ENCODE measurements at places on chromosomes 5 and 9.

DNA sequence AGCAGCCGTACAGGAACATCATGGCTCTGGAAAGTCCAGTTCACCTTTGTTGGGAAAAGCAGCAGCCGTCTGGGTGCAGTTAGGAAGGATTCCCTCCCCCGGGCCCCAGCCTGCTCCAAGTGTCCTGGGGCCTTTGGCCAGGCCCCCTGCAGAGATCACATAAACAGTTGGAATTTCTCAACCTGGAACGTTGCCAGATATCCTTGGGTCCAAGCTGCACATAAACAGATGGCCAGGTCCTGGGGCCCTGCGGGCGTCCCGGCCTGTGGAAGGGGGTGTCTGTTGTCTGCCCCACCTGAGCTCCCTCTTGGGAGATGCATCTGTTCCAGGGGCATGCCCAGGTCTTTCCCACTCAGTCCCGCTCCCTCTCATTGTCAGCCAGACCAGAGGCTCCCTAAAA is 92.7 kb downstream of the COL5A1 start:
- DNase-seq = no peak

GRCh38 chr5:171121638-171122037 is 187.4 kb upstream of the TLX3 start:
- DNase-seq = no peak

DNA sequence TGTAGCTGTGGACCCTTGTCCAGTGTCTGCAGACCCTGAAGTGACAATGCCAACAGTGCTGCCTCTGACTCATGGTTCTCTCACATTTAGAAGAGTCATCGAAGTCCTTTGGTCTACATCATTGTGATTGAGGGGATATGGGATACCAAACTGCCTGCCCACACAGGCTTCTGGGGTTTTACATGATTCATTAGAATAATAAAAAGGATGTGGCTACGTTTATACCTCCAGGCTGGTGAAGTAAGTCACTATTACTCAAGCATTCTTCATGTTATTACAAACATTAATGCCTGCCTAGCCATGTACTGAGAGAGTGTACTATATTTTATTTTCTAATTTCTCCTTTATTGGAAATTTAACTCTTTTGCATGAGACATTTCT is 365.7 kb downstream of the SPATA31D1 start:
- DNase-seq = no peak

GRCh38 chr9:136023410-136024225 is 62.4 kb upstream of the UBAC1 start:
- no peak for DNase-seq

- DNase-seq = no peak
Measured at GRCh38 chr5:95821110-95822021, 1.2 kb downstream of the GLRX start.

- DNase-seq = no peak
Measured at GRCh38 chr5:167709625-167710024, 581.8 kb upstream of the WWC1 start.

GRCh38 chr5:75053304-75054133 is 1.2 kb upstream of the GCNT4 start:
- DNase-seq = no peak

DNA sequence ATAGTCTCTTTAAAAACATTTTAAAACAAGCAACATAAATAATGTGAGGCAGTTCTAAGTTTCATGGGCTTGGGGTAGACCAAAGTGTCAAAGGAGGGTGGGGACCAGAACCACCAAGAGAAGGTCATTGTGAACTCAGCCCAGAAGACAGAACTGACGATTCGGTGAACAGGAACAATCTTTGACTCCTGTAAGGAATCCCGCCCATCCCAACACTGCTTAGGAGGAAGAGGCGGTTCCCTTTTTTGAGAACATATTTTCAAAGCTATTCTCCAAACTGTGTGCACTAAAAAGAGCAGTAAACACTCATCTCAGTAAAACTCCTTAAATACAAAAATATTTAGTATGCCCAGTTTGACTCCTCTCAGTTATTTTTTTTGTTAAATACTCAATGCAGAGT is 176.5 kb upstream of the TLE4 start:
- DNase-seq = no peak

DNA sequence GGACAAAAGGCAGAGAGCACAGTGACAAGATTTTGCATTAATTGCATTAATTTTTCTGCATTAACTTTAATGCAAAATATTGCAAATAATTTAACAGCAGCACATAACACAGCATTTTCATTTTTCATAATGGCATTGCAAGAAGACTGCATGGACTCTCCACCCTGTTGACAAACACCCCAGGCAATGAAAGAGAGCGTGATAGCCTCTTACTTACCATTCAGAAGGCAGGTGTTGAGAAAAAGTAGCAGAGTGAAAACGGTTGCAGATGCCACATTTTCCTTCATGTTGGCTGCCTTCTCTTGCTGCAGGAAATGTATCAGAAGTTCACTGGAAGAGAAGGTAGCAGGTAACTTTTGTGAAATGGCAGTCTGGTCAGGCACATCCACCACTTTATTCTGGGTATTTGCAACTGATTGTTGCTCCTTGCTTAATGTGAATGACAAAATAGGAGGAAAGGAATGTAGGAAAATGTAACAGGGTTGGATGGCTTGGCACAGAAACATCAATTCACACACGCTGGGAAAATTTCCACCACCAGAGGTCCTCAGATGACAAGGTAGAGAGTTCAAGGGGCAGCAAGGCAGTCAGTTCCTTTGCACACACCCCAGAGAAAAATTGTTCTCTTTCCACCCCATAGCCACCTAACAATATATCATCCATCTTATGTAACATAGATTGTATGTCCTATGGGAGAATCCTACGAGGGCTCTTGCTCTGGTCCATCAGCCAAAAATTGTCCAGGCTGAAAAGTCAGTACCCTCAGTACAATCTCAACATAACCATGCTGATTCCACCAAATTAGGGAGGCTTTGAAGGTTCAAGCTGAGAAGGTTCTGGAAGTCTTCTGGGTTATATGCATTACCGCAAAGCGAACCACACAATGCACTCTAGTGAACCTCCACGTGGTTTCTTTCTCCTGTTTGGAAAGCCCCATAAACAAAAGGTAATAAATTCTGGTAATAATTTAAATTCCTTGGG is 41.9 kb upstream of the AGXT2 start:
- peak; percentile 1 for DNase-seq

- no peak for DNase-seq
Measured at GRCh38 chr9:134240361-134240760, 76.0 kb upstream of the RNU6ATAC start.

- peak; percentile 59 for DNase-seq
Measured at GRCh38 chr5:14236757-14237156, 93.6 kb downstream of the TRIO start.

DNA sequence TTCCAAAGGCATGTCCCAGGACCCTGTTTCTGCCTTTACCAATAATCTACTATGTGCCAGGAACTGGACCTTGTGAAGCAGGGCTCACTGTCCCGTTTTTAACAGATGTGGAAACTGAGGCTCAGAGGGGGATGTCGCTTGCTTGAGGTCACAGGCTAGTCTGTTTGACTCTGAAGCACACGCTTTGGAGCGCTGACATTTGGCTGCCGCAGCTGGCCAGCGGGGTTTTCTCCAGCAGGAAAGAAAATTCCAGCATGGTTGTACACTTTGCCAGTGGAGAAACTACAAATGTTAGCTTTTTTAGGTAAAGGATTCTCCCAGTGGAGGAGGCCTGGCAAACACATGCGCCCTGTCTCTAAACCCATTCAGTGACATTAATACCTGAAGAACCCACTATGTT is 50.5 kb downstream of the SH3PXD2B start:
- DNase-seq = no peak

DNA sequence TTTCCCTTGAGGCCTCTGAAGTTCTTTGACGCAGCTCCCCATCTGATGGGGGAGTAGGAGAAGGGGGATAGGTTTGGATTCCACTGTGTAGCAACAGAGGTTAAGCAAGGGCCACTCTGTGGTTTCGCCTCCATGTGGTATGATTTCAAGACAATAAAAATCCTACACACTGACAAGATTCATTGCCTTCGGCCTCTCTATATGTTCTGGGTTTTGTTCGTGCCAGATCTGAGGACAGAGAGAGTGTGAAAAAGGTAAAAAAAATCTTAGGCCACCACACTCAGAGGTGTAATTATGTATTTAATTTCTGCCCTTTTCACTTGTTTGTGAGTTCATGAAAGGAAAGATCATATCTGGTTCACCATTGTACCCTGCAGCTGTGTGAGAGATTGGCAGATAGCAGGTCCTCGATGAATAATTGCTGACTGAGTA is 715.2 kb upstream of the ZNF608 start:
- no peak for DNase-seq

DNA sequence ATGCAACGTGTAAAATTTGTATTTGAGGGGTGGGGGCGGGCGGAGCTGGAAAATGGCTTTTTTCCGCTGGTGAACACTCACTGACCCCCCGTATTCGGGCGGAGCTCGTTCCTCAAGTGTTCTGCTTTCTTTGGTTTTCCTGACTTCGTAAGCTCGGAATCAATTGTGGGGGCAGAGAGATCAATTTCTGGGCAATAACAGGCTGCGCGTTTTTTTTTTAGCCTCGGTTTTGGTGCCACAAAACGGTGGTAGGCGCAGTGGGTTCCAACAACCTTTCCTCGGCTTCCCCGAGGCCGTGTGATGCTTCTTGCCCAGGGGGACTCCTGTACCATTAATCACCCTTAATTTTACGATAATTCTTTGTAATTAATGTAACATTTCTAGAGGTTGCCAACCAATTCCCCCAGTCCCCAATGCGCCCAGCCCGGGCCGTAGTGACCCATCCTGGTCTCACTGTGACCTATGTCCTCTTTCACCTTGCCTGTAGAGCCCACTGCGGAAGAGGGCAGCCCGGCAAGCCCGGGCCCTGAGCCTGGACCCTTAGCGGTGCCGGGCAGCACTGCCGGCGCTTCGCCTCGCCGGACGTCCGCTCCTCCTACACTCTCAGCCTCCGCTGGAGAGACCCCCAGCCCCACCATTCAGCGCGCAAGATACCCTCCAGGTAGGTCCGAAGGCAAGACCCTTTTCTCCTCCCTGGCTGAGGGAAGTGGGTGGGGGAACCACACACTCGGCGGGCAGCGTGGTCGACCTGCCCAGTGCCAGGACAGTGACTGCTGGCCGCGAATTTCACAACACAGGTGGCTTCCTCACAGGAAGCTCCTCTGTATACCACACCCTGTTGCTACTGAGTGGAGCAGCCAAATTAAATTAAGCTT is 3.7 kb downstream of the NR4A3 start:
- DNase-seq = no peak
